ENCODE measurements at places on chromosomes 12 and 14. TPM values are rescaled to one million over a fixed set of nuclear protein-coding genes. Genes with fewer than 3 reads are reported as not detected.

Gene CPM
- total RNA-seq = 1.9 TPM

Gene RPGRIP1
- total RNA-seq = not detected

Gene SLC5A8
- not detected for total RNA-seq

GRCh38 chr14:88791629-88792472, 902 bp downstream of the EML5 start:
- DNase-seq = no peak
- peaks cover 16% of the 10 kb centered on the region for H3K4me1 ChIP-seq
- H3K27ac ChIP-seq = no peak overlapping the region
- H3K27me3 ChIP-seq = no peaks in the 10 kb centered on the region

- H3K27ac ChIP-seq = no peak overlapping the region
- no peaks in the 10 kb centered on the region for H3K4me1 ChIP-seq
- no peaks in the 10 kb centered on the region for H3K27me3 ChIP-seq
Observed at GRCh38 chr12:96164951-96165811, 29.0 kb upstream of the ELK3 start.

DNA sequence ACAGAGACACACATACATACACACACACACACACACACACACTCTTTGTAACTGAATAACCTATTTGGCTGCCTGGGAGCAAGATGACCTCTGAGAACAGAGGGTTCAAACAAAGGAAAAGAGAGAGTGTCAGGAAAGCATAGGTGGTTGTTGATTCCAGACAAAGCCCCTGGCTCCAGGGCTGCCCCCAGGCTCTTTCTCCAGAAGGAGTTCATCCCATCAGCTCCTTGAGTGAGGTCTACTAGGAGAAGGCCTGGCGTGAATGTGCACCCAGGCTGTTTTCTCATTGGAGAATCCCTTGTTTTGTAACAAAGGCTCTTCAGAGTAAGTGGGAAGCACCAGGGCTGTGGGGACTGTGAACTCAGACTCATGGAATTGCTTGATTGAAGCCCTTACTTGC, 151.9 kb downstream of the EMP1 start:
- no peak overlapping the region for H3K27ac ChIP-seq
- no peaks in the 10 kb centered on the region for H3K36me3 ChIP-seq
- H3K4me3 ChIP-seq = no peak overlapping the region

- no peaks in the 10 kb centered on the region for H3K36me3 ChIP-seq
- DNase-seq = no peak
- no peak overlapping the region for H3K4me3 ChIP-seq
- no peak overlapping the region for H3K27ac ChIP-seq
- H3K4me1 ChIP-seq = peaks cover 47% of the 10 kb centered on the region
Observed at GRCh38 chr14:100645982-100646314, 58.7 kb upstream of the BEGAIN start.

GRCh38 chr12:103586791-103587370, at the start of gene STAB2:
STAB2 (plus strand) TSS chr12:103587273; CDS start chr12:103587477, 204 bp downstream.
- H3K27me3 ChIP-seq = peaks cover 2% of the 10 kb centered on the region
- H3K4me3 ChIP-seq = no peak within 1 kb of the TSS
- H3K4me1 ChIP-seq = no peaks in the 10 kb centered on the region
- H3K36me3 ChIP-seq = no peaks in the 10 kb centered on the region
- no peak for DNase-seq
- no peak within 1 kb of the TSS for H3K27ac ChIP-seq
